ENCODE measurements at places on chromosomes 6 and 20.
A peak's percentile ranks its signal among the peaks of the same experiment; 100 is the strongest.

DNA sequence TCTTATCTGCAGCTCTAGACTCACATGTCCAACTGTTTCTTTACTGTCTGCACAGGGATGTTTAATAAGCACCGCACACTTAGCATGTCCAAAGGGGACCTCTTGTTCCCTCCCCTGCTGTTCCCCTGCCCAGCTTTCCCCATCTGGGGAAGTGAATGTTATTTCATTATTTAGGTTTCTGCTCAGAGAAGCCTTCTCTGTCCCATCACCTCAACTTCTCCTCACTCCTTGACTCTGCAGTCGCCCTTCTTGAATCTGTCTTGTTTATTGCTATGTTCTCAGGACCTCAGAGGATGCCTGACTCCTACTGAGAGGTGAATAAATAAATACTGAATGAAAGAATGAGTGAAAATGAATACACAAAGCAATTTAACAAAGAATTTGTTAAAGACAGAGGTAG is 121.0 kb downstream of the SASH1 start:
- DNase-seq, result peak; percentile 30

GRCh38 chr6:55530931-55531330 is 48.1 kb downstream of the HMGCLL1 start:
- peak; percentile 13 for DNase-seq

DNA sequence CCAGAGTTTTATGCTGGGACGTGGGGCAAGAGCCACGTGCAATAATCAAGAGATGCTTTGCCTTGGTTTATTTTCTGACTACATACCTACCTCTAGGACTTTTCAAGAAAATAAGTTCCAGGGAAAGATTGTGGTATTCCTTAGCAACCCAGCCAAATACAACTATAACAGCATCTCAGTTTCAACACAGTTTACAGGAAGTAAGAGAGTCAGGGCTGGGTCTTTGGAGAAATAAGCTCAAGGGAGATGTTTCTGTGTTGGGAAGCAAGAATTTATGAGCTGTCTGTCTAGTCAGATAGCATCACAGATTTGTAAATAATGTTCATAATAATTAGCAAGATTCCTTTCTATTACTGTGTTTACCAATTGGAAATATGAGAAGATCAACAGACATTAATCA is 35.1 kb downstream of the MAP3K5 start:
- DNase-seq, result peak; percentile 88

- no peak for DNase-seq
These were observed 42.3 kb downstream of the FUT9 start for GRCh38 chr6:96058082-96058481.

GRCh38 chr20:19758501-19759331 is 658 bp downstream of the RIN2 start:
- peak; percentile 71 for DNase-seq

GRCh38 chr6:56923565-56923964 is 31.3 kb upstream of the BEND6 start:
- no peak for DNase-seq

- DNase-seq, result no peak
These were observed 5.4 kb upstream of the DUSP22 start for GRCh38 chr6:286681-287488.

- no peak for DNase-seq
These were observed 3.8 kb downstream of the TRIM15 start for GRCh38 chr6:30167101-30167500.

DNA sequence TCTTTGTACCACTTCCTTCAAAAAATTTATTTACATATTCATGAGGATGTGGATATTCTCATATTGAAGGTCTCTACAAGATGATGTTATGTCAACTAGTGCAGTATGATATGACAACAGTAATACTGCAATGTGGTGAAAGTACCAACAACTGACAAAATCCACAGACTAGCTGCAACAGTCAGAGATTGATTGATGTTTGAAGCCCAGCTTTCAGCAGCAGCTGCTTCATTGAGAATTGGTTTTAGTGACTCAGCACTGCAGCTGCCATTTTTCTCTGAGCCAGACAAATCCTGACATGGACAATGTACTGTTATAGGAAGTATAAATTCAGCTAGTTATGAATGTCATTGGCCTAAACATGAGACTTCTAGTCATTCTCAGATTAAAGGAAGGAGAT is 53.8 kb downstream of the PKIB start:
- peak; percentile 20 for DNase-seq

DNA sequence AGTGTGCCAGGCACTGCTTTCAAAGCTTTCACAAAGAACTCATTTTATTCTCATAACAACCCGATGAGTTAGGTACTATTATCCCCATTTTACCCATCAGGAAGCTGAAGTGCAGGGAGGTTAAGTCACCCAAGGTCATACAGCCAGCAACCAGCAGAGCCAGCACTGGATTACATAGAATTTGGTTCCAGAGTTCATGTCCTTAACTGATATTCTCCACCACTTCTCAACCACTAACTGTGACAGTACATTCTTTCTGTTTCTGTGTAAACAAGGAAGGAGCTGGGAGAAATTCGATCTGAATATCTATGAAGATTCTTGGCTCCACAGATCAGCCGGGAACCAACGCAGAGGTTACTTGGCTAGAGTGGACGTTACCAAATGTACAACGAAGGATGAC is 98.0 kb downstream of the KIF16B start:
- DNase-seq, result peak; percentile 53

GRCh38 chr6:125584468-125584939 is 164.9 kb upstream of the HEY2 start:
- DNase-seq, result peak; percentile 77

GRCh38 chr6:114558153-114558552 is 215.3 kb upstream of the HS3ST5 start:
- DNase-seq, result no peak

- peak; percentile 36 for DNase-seq
These were observed 109.2 kb downstream of the ARID1B start for GRCh38 chr6:156886409-156886808.

GRCh38 chr6:69693762-69694161 is 103.0 kb downstream of the LMBRD1 start:
- DNase-seq, result no peak

GRCh38 chr20:62080249-62080990 is 14.7 kb upstream of the TAF4 start:
- DNase-seq, result no peak

GRCh38 chr6:29705389-29706231 is 17.6 kb upstream of the HLA-F start:
- DNase-seq, result peak; percentile 61

- DNase-seq, result peak; percentile 26
These were observed 329.8 kb upstream of the SOX4 start for GRCh38 chr6:21263531-21264287.

DNA sequence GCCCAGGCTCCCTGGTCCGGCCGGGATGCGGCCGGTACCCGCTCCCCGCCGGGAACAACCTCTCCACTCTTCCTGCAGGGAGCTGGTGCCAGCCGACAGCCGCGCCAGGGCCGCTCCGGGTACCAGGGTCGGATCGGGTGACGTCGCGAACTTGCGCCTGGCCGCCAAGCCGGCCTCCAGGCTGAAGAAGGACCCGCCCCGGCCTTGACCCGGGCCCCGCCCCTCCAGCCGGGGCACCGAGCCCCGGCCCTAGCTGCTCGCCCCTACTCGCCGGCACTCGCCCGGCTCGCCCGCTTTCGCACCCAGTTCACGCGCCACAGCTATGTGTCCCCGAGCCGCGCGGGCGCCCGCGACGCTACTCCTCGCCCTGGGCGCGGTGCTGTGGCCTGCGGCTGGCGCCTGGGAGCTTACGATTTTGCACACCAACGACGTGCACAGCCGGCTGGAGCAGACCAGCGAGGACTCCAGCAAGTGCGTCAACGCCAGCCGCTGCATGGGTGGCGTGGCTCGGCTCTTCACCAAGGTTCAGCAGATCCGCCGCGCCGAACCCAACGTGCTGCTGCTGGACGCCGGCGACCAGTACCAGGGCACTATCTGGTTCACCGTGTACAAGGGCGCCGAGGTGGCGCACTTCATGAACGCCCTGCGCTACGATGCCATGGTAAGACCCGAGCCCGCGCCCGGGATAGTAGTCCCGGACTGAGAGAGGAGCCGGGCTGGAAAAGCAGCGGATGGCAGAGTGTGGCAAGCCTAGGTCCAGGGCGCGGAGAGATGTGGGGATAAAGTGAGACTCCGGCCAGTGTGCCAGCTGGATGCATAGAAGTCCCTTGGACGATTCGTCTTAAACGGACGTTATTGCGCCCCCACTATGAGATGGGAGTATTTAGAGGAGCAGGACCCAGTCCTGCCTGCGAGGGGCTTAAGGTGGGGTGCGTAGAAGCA is at the start of gene NT5E:
Gene NT5E, plus strand, starts transcription at position 266 of the 942 bp plus-strand sequence. Its CDS starts 57 bp downstream, at position 323.
- peak; percentile 82 for DNase-seq

All from mesenchymal stem cell (in vitro differentiated cells and primary cell).